Smooth muscle cell of the coronary artery (primary cell): ENCODE measurements at places on chromosomes 1 and 21. TPM values are rescaled to one million over a fixed set of nuclear protein-coding genes. Genes with fewer than 3 reads are reported as not detected.

Gene C1orf116
- not detected in 2 replicates for total RNA-seq

Gene DIO1
- not detected in 2 replicates for total RNA-seq

Gene LMOD1
- 2.7 and 7.4 TPM in 2 replicates for total RNA-seq

Gene TCHH
- total RNA-seq = 0.08 and 0.12 TPM in 2 replicates

Gene TEDDM1
- total RNA-seq = not detected in 2 replicates

Gene SPATA45
- total RNA-seq = not detected in 2 replicates

Gene MYOG
- not detected in 2 replicates for total RNA-seq

Gene SIM2
- total RNA-seq = 3.6 TPM in 1 of 2 replicates, not detected in the other

Gene PKNOX1
- total RNA-seq = 12.6 and 15.3 TPM in 2 replicates
